WTC11 (cell line): ENCODE measurements at places on chromosomes 7 and 10.

GRCh38 chr7:35025369-35025870 is 11.9 kb downstream of the DPY19L1 start:
- DNase-seq = no peak

DNA sequence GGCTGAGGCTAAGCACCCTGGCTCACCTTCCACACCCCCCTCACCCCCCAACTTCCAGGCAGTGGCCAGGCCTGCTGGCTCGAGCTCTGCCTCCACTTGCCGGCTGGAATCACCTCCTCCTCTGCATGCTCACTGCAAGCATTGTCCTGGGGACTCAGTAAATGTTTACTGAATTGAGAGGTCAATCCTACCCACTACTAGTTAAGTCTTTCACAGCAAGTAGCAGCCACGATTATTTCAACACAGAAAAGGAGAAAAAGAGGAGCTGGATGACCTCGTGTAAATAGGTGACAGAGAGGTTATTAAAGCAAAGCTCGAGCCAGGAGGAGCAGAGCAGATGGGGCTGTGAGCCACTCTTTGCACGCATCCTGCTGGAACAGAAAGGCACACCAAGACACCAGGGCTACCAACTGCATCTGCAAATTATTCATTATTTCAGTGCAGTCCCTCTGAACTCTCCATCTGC is 32.1 kb downstream of the HIPK2 start:
- no peak for DNase-seq

GRCh38 chr10:18231480-18231879 is 91.3 kb downstream of the CACNB2 start:
- no peak for DNase-seq

DNA sequence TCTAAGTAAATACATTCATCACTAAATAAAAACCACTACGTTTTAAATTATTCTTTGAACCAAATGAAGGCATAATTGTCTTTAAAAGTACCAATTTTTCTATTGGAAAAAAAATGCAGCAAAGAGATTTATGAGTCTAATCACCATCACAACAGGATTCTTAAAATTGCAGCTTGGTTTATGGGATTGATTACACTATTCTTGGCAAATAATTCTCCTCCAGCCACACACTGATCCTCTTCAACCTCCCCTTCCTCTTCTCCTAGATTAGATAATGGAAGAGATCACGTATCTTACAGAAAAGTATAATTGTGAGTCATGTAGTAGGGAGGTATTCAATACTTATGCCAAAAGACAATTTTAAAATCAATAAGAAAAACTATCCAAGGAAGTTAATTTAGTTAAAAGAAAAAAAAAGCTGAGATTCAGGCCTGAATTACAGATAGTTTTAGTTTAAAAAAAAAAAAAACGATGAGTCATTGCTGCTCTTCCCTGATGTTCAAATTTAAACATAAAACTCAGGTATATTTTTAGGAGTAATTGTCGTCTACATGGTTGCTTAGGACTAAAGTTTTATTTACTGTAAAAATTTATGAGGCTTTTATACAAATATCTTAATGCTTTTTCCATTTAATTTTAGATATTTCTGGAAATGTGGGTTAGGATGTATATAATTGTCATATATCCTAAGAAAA is 133.7 kb upstream of the CDK1 start:
- DNase-seq = no peak

DNA sequence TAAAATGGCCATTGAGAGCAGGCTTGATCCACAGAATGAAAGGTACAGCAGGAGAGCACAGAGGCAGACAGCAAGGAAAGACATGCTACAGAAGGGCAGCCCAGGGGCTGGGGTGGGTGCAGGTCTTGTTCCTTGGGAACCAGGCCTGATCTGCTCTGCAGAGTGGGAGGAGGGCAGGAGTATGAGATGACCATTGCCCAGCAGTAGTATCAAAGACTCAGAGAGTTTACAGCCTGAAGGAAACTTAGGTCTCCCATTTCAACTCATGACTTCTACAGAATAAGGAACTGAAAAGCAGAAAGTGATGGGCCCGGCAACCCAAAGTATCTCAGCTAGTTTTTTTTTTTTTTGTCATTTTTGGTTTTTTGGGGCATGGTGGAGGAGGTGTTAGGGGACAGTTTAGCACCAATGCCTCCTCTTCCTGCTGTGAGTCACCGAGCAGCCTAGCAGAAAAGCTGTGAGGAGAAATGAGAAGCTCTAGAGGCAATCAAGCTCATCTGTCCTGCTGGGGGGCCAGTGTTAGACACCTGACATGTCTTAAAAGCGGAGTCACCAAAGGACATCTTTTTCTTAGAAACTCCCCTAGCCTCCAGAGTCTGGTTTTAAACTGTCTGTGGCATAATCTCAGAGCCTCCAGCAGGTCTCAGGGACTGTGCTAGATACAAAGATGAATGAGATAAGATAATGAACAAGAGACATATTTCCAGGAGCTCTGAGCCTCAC is 34.3 kb upstream of the HERPUD2 start:
- DNase-seq = no peak

- DNase-seq = no peak
These were observed 85.2 kb upstream of the GLCCI1 start for GRCh38 chr7:7883394-7883793.

DNA sequence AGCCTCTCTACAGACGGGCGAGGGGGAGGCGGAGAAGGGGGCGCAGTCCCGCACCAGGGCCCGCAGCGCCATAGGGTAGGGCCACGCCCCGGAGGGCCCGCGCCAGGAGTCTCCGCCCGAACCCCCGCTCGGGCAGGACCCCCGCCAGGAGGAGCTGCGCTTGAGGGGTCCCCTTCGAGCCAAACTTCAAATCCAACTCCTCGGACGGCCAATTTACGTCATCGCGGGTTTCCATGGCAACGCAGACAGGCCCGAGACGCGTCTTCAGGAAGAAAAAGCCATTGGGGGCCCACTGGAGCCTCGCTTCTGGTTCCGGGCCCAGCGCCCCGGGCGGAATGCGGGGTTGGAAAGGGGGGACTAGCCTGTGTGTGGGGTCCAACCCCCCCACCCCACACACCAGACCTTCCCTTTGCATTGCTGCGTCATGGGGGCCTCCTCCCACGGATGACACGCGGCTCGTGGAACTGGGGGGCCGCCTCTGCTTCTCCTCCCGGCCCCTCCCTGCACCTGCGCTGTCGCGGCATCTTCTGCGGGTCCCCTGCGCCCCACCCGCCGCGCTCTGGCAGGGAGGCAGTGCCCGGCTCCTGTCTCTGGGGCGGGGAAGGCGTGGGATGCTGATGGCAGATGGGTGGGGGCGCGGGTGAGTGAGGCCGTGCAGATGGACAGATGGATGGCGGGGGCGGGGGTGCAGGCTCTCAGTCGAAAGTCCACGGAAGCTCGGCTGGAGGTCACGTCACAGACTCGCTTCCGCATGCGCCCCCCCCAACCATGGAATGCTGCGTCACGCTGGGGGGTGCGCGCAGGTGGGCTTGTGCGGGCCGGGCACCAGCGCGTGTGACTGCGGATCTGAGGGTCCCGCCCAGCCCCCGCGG is 1.2 kb downstream of the CALY start:
- DNase-seq = peak; percentile 71
